ENCODE measurements at places on chromosomes 3 and 15. TPM values are rescaled to one million over a fixed set of nuclear protein-coding genes. Genes with fewer than 3 reads are reported as not detected.

The DUOX2 gene
- not detected for total RNA-seq

The SCG3 gene
- total RNA-seq: not detected

The GP5 gene
- under 0.01 TPM for total RNA-seq

The CCRL2 gene
- total RNA-seq: 0.33 TPM

The GPR160 gene
- 1.6 TPM for total RNA-seq

The GOLGA8N gene
- total RNA-seq: 1.9 TPM

The SPPL2A gene
- total RNA-seq: 81.9 TPM

Data from mesangial cell (primary cell).